ENCODE measurements at places on chromosomes 12 and 14.

DNA sequence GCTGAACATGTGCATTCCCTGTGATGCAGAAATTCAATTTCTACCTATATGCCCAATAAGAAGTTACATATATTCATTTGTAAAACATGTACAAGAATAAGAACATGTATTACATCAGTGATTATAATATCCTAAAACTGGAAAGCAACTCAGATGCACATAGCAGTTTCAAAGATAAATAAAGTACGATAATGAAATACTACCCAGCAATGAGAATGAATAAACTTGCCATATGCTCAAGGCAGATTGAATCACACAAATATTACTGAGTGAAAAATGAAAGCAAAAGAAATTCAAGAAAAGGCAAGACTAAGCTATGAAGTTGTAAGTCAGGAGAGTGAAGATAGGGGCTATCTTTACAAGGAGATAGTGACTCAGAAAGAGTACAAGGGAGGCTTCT is 345.3 kb upstream of the OR4E1 start:
- DNase-seq, result no peak

DNA sequence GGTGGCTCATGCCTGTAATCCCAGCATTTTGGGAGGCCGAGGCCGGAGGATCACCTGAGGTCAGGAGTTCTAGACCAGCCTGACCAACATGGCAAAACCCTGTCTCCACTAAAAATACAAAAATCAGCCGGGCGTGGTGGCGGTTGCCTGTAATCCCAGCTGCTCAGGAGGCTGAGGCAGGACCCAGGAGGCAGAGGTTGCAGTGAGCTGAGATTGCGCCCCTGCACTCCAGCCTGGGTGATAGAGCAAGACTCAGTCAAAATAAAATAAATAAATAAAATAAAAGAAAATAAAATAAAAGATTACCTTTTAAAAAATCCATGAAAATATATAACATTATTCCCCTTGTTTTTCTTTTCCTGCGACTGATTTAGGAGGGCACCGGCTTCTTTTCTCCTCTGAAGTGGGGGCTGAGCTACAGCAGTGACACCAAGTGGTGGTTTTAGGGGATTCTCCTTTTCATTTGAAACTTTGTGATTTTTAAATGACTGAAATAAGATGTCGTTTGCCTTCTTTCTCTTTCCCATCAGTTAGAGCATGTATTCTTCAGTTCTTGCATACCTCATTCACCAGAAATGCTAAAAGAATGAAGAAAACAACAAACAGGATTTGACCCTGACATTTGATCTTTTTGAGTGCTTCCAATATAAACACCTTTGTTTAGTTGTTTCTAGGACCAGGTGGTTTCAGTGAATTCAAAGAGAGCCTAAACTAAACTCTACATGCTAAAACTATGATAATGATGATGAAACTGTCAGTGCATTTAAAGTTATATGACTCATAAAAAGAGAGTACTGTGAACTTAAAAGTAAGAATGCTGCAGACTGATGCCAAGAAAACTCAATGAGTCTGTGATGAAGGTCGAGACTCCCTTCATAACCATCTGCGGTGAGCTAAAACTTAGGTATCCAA is 22.6 kb upstream of the PKP2 start:
- no peak for DNase-seq

GRCh38 chr14:53896726-53897125 is 59.9 kb downstream of the BMP4 start:
- DNase-seq, result no peak

DNA sequence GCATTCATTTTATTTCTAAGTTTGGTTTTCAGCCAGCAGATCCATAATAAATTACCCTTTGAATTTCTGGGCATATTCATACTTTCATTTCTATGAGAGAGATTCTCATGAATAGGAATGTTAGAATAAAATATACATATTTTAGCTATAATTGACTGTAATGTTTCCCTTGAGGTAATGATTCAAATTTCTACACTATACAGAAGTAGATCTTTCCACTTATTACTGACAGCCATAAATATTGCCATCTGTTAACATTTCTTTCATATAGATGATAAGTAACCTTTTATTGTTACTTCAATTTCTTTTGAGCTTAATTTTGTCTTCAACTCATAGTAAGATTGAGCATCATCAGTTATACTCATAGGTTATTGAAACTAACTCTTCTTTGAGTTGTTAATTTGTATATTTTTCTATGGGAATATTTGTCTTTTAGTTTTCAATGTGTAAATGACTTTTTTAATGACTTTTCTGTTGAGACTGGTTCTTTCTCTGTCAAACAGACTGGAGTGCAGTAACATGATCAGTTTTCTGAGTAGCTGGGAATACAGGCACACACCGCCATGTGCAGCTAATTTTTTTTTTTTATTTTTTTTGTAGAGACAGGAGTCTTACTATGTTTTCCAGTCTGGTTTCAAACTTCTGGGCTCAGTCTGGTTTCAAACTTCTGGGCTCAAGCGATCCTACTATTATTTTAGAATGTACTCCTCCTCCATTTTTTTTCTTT is 991.6 kb downstream of the SLC6A15 start:
- no peak for DNase-seq

GRCh38 chr12:69469854-69470188 is 367 bp upstream of the FRS2 start:
- no peak for DNase-seq

- DNase-seq, result no peak
Observed at GRCh38 chr12:107884769-107885694, 110.5 kb downstream of the ASCL4 start.

- DNase-seq, result no peak
Observed at GRCh38 chr12:3725388-3726115, 27.4 kb downstream of the CRACR2A start.

DNA sequence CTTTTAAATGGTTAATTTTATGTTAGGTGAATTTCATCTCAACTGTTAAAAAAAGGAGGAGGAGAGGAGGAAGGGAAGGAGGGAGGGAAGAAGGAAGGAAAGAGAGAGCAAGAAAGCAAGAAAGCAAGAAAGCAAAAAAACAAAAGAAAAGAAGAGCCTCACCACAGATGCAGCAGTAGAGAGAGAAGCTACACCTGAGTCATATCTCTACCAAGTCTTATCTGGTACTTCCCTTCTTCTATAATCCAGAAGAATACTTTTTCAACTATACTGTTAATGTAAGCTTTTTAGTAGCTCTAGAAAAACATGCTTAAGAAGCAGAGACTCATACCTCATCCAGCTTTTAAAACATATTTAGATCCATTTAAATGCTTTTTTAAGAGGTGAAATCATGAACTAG is 5.6 kb upstream of the IL26 start:
- no peak for DNase-seq

DNA sequence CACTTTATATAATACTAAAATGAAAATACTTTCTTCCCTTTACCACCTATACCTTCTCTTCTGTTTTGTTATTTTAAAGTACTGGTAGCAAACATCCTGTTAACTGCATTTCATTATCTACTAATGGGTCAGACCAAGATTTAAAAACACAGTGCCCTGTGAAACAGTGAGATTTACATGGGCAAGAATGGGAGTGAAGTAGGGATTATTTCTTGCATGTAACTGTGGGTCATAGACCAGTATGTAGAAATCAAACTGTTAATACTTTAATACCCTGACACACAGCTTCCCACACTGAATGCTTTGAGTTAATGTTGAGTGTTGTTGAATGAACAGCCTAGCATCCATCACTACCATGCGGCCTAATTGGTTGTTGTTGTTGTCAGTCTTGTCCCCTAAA is 61.6 kb downstream of the PLEKHA5 start:
- no peak for DNase-seq

GRCh38 chr12:94676031-94676641 is 25.8 kb upstream of the TMCC3 start:
- DNase-seq, result no peak

GRCh38 chr12:8662593-8662992 is at the start of gene MFAP5:
TSS of gene MFAP5 (minus strand) at chr12:8662826. CDS start at chr12:8662104, 722 bp downstream.
- no peak for DNase-seq

DNA sequence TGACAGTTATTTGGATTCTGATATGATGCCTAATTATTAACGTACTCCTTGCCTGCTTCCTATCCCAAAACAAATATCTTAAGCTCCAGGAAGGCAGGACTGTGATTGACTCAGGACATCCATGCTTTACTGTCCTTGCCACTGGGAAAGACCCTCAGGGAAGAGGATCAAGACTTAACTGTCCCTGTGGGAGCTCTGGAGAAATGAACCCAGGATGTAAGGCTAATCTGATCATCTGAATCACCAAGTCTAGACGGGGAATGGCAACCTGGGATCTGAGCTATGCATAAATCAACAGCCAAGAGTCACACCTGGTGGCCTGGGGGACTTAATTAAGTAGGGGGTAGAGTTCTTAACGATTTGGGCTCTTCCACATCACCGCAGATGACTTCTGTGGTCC is 153.2 kb upstream of the BCL2L14 start:
- no peak for DNase-seq

DNA sequence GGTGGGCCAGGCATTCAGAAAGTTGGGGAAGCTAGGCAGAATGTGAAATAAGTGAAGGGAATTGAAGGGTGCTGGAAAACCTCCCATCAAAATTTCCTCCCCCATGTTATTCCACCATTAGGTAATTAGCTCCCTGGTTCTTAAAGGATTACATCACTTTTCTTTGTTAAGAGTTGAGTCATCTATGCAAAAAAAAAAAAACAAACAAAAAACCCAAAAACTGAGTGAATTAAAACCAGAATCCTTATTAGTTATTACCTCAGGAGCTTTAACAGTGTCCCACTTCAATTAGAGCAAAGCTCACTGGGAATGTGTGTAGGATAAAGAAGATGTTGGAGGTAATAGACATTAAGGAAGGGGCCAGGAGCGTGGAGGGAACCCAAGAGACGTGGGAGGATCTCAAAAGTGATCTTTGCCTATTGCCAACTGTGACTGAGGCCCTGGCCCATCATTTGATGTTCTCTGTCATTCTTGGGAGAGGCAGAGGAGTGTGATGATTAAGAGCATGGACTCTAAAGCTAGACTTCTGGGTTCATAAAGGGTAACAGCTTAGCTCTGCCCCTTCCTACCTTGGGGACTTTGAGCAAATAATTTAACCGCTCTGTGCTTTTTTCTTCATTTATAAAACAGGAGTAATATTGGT is 364.7 kb downstream of the APAF1 start:
- no peak for DNase-seq

GRCh38 chr14:99654235-99654985 is 9.5 kb downstream of the HHIPL1 start:
- DNase-seq, result no peak

- DNase-seq, result no peak
Observed at GRCh38 chr12:98939350-98939749, 294.3 kb downstream of the APAF1 start.

DNA sequence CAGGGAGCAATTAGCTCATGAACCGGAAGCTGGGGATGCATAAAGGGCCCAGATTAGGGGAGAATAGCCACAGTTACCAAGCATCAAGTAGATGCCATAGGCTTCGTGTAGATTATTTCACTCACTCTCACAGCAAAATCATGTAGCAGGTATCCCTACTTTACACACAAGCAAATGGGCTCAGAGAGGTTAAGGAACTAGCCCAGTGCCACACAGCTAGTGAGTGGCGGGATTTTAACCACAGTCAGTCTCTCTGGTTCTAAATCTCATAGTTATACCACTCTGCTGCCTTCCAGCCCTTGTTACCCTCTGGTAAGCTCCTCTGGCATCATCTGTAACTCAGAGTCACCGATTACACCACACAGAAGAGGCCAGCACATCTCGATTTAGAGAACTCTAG is 49.0 kb downstream of the IQSEC3 start:
- no peak for DNase-seq

DNA sequence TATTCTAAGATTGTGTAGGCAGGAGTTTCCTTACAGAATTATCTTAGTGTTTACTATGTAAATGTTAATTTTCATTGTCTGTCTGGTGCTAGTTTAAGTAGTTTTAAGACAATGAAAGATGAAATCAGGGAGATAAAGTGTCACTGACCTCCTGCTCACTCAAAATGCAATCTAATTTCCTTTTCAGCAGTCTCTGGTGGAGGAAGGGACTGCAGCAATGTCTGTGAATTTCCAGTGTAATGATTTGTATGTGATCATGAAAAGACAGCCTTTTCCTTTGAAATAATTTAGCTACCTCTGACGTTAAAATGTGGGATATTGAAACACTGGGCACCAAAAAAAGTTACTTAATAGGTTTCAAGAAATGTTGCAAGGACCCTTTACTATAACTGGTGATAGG is 779.7 kb upstream of the FLRT2 start:
- no peak for DNase-seq

GRCh38 chr14:71400871-71401321 is 493.6 kb downstream of the PCNX1 start:
- no peak for DNase-seq

DNA sequence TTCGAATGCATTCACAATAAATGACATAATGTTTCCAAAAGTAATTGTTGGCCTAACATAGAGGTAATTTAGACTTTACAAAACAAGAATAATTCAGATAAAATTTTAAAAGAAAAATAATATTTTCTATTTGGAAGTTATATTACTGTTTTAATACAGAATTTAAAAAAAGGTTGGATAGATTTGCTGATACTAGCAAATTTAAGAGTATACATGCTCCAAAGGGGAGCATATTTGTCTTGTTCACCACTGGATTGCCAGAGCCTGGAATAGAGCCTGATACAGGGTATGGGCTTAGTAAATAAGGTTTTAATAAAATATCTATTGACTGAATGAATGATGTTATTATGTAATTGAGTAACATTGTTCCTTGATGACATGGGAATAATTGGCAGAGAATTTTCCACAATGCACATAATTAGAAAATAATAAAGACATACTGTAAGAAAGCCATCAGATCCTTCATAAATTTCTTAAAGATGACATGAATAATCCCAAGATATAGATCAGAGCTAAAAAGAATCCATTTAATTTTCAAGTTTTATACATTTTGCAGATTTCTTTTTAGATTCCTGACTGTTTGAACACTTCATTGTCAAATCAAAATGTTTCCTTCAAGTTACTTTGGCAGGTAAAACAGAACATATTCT is 305.3 kb downstream of the SLC6A15 start:
- DNase-seq, result no peak

- no peak for DNase-seq
Observed at GRCh38 chr12:89951050-89951693, 242.5 kb upstream of the ATP2B1 start.

GRCh38 chr12:122031342-122032216 is 9.9 kb downstream of the BCL7A start:
- DNase-seq, result peak; percentile 32

DNA sequence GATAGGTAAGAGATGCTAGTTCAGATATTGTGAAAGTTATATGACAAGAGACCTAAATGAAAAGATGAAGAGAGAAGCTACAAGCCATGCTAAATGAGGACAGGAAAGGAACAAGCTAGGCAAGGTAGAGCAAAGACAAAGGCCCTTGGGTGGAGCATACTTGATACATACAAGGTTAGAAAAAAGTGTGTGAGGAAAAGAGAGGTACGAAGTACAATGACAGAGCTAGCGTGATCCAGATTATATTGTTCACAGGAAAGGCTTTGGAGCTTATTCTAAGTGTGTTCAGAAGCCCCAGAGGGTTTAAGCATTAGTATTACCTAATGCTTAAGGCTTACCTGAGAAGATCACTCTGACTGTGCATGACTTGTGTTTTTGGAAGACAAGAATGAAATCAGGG is 75.0 kb downstream of the SLCO1B3 start:
- DNase-seq, result no peak

- DNase-seq, result no peak
Observed at GRCh38 chr12:111776836-111777344, 10.2 kb downstream of the ALDH2 start.

Data from effector CD4-positive, alpha-beta T cell (primary cell).